ENCODE measurements at places on chromosomes 1 and 21. TPM values are rescaled to one million over a fixed set of nuclear protein-coding genes. Genes with fewer than 3 reads are reported as not detected.

Gene FAM151A
- total RNA-seq, result not detected

Gene RIMS3
- total RNA-seq, result 6.2 TPM

Gene CYP4B1
- not detected for total RNA-seq

Gene S100A7
- total RNA-seq, result not detected

Gene IL6R
- total RNA-seq, result 12.2 TPM

Gene CYP4X1
- total RNA-seq, result 1.5 TPM

Gene HPDL
- 1.6 TPM for total RNA-seq

Gene STYXL2
- 0.11 TPM for total RNA-seq

Gene FAM177B
- not detected for total RNA-seq

Gene LINGO4
- total RNA-seq, result 0.08 TPM

Gene CD160
- total RNA-seq, result not detected

Gene CLDN8
- not detected for total RNA-seq

Gene LDLRAP1
- 13.1 TPM for total RNA-seq

Gene UCHL5
- 19.7 TPM for total RNA-seq

Gene APCS
- total RNA-seq, result 0.69 TPM

Gene BGLAP
- 1.4 TPM for total RNA-seq

Gene NTPCR
- total RNA-seq, result 17.5 TPM

Gene MPL
- total RNA-seq, result 2.0 TPM

Gene ARHGEF19
- 6.0 TPM for total RNA-seq

Gene MATN1
- 0.33 TPM for total RNA-seq

Gene IGSF9
- total RNA-seq, result 3.7 TPM

Gene VHLL
- total RNA-seq, result 0.43 TPM

Gene TMPRSS2
- total RNA-seq, result 1.7 TPM

Gene LCA5L
- total RNA-seq, result 11.8 TPM

Gene TNFAIP8L2
- 1.2 TPM for total RNA-seq

Gene OR2L8
- total RNA-seq, result not detected

Gene AK4
- total RNA-seq, result 15.7 TPM

Gene NHLH2
- total RNA-seq, result not detected

Gene KAZN
- 56.4 TPM for total RNA-seq

Gene ANKRD65
- total RNA-seq, result 20.9 TPM

Gene PKLR
- not detected for total RNA-seq

Gene KRTAP13-2
- not detected for total RNA-seq

Gene TMEM82
- total RNA-seq, result not detected

Gene MTMR11
- total RNA-seq, result 20.2 TPM

Gene RHEX
- not detected for total RNA-seq

Data from ovary (tissue), 10 donors.